Fibroblast of skin of back (primary cell): ENCODE measurements at places on chromosomes 3 and 15.

DNA sequence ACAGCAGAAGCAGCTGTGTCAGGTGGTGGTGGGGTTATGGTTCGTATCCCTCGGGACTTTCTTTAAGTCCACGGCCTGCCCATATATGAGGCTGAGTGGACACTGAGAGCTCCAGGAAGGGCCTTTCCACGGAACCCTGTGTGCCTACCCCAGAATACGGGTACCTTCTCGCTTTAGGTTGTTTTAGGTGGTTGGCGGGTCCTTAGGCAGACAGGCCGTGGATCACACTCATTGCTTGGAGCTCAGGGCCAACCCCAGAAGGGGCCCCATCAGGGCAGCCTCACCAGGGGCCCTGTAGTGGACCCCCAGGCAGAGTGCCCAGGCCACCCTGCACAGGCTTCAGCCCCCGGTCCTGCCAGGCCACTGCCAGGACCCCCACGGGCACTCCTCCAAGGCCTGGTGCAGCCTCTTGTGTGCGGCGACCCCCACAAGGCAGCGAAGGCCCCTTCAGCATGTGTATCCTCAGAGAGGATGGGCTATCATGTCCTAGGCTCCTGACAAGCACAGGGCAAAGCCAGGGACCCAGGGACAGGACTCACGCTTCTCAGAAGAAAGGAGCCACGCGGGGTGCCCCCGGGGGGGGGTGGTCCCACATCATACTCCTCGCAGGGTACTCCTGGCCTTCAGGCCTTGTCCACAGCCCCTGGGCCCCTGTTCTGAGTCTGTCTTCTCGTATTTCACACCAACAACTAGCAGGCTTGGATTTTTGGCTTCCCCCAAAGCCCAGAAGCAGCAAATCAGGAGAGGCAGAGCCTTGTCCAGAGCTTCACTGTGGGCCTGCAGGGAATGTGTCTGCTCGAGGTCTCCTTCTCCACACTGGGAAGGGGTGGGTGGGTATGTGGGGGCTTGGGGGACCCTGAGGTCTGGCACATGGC lies 93.4 kb downstream of the LRRK1 start:
- no peak for DNase-seq

DNA sequence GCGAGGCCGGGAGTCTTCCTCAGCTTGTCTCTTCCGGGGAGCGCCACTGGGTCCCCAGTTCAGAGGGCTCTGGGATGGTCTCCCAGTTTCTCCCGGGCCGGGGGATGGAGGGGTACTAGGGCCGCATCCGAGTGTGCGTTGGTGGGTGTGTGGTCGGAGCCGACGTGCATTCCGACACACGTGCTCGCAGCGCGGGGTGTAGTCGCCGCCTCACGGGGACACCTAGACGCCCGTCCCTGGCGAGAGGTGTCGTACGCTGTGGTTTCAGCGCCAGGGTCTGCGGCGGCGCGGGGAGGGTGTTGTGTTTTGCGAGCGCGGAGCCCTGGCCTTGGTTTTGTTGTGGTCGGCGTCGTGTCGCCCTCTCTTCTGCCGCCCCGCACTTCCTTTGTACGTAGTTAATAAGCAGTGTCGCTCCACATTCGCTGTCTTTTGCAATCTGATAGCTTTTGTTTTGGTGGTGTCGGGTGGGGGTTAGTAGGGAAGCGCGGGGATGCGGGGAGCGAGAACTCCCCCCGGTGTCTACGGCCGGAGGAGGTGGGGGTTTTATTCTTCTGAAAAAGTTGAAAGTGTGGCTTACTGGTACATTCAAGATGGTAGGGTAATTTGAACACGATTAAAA lies 2.2 kb downstream of the IGF1R start:
- DNase-seq, result peak; percentile 56

GRCh38 chr15:57422113-57422754 lies 45.9 kb downstream of the CGNL1 start:
- peak; percentile 45 for DNase-seq

- DNase-seq, result no peak
Measured at GRCh38 chr3:54083921-54084320, 38.4 kb upstream of the CACNA2D3 start.

GRCh38 chr3:161598639-161599038 lies 102.0 kb downstream of the OTOL1 start:
- DNase-seq, result no peak

- DNase-seq, result no peak
Measured at GRCh38 chr15:59194639-59195325, 11.9 kb upstream of the LDHAL6B start.

GRCh38 chr3:11230832-11231231 lies 41.4 kb upstream of the ATG7 start:
- DNase-seq, result no peak

DNA sequence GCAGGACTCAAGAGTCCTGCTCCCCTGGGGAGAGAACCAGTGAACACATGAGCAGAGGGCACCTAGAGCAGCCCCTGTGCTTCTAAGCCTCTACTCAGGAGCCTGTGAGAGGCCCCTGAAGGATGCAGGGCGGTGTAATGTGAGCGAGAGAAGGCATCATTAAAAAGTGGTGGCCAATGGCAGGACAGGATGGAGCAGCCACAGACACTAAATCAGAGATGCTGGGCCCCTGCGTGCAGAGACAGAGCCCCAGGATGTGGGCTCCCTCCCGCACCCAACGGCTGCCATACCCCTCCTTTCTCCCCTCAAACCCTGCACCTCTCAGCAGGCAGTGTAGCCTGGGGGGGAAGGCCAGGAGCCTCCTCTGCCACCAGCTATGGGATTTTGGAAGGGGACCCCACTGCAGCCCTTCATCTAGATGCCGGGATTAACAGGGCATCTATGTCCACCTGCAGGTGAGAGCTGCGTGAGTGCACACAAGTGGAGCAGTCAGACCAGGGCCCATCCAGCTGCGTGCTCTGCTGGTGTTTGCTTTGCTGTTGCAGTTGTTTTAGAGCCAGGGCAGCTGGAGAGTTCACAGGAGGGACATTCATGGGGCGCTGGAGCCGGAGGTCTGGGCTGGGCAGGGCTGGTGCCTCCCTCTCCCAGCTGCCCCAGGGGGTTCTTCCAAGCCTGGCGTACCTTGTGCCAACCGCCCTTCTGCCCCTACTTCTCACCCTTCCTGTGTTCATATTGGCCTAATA lies 5.1 kb upstream of the IQSEC1 start:
- no peak for DNase-seq

- DNase-seq, result no peak
Measured at GRCh38 chr3:61650719-61651410, 89.5 kb downstream of the PTPRG start.

DNA sequence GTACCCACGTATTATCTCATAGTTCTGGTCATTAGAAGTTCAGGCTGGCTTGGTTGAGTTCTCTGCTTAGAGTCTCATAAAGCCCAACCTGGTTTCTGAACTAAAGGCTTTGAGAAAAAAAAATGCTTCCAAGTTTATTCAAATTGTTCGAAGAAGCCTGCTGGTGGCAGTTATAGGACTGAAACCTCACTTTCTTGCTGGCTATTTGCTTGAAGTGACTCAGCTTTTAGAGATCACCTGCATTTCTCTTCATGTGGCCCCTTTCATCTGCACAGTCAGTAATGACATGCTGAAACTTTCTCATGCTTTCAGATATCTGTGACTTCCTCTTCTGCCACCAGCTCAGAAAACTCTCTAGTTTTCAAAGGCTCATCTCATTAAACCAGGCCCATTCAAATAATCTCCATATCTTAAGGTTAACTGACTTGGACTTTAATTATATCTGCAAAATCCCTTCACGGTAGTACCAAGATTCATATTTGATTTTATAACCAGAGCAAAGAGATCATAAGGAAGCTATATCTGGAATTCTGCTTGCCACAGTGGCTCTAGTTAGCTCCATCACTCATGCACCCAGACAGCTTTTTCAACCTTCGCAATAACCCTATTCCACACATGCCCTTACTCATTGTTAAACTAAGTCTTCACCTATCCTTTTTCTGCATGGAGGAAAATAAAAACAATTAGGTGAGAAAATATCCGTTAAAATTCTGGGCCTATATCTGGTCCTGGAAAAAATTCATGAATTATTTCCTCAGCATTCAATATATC lies 433.8 kb upstream of the CBLB start:
- DNase-seq, result no peak

DNA sequence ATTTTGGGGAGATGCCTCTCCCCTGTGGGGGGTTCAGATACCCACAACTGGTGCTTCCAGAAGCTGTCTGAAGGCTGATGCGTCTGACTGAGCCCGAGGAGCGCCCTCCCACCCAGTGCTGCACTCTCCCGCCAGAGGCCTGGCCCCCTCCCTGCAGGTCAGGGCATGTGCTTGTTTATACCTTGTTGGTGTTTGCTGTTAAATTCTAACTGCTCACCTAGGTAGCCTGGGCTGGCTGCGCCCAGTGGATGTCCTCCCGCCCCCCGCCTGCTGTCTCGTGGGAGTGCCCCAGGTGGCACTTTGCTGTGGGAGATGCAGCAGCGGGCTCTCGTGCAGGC lies 12.9 kb downstream of the KLF13 start:
- DNase-seq, result no peak

GRCh38 chr3:171783626-171784025 lies 26.7 kb downstream of the PLD1 start:
- DNase-seq, result no peak

GRCh38 chr15:86968244-86968643 lies 888.6 kb downstream of the AGBL1 start:
- DNase-seq, result no peak

DNA sequence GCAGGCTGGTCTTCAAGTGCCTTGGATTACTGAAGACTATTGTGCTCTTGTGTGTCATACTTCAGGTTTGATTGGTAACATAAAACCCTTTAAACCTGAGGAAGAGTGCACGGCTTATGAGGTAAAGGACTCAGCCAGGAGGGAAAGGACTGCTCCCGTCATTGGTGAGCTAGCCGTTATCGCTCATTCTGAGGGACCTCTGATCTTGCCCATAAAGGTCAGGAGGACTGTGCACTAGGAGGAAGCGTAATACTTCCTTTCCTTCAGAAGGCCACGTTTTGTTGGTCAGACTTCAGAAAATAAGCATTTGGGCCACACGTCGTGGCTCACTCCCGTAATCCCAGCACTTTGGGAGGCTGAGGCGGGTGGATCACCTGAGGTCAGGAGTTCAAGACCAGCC lies 37.7 kb downstream of the PXK start:
- DNase-seq, result no peak

DNA sequence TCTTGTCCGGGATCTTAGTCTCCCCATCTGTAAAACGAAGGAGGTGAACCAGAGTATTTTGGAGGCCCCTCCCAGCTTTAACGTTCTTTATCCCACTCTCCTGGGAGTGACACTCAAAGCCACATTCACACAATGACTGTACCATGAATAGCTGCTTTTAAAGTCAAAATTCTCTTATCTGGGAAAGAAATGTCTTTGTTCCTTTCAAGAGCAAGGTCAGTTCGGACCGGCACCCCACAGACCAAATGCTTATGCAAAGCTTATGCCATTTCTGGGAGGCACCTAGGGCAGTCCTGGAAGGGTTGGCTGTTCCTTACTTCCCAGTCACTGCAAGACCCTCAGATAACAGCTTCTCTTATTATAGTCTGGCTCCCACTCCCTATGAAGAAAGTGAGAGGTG lies 53.5 kb upstream of the WNT5A start:
- DNase-seq, result no peak

DNA sequence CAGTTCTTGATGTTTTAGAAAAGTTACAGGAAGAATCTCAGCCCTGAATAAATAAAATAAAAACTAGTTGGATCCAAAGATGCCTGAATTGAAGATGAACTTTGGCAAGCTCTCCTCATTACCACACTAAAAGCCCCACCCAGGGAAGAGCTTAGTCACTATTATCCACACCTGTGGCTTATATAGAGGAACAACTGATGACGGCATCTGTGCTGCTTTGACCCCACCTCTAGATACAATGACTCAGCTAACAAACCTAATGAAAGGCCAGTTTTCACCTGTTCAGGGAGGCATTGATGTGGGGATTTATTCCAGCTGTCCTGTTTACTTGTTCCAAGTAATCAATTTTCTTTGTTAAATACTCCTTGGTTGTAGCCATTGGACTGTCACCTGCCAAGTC lies 604.7 kb upstream of the EPHA6 start:
- DNase-seq, result no peak
